Body of pancreas (tissue), 4 donors: ENCODE measurements at places on chromosomes 12 and 14. TPM values are rescaled to one million over a fixed set of nuclear protein-coding genes. Genes with fewer than 3 reads are reported as not detected.

- no peaks in the 10 kb centered on the region for H3K27me3 ChIP-seq
- H3K36me3 ChIP-seq, result no peaks in the 10 kb centered on the region
- H3K27ac ChIP-seq, result peak overlapping the region; percentile 84
- peak overlapping the region; percentile 98 for H3K4me3 ChIP-seq
- H3K4me1 ChIP-seq, result peaks cover 43% of the 10 kb centered on the region
Observed at GRCh38 chr14:74882103-74882920, 596 bp downstream of the DLST start.

Gene TM9SF1
- 57.9 TPM for total RNA-seq

Gene INHBC
- total RNA-seq, result not detected

Gene KRT76
- not detected for total RNA-seq

Gene KRT82
- not detected for total RNA-seq

Gene PLEKHG7
- total RNA-seq, result 0.33 TPM

Gene OLR1
- total RNA-seq, result 0.66 TPM

DNA sequence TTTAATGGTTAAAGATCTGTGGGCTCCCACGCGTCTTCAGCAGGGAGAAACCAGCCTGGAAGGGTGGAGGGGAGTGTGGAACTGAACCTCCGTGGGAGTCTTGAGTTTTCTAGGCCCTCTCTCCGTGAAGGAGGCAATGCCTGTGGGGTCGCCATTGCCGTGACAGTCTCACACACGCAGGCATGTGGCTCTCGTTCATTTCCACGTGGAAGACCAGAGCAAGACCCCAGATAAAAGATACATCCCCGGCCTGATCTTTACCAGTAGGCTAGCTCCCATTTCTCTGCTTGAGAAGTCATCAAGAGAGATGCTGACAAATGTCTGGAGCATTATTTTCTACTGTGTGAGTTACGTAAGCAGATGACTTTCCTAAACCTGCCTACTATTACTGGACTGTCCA is 491.7 kb upstream of the LMO3 start:
- no peak for DNase-seq
- H3K27me3 ChIP-seq, result no peaks in the 10 kb centered on the region
- H3K4me3 ChIP-seq, result no peak overlapping the region
- no peak overlapping the region for H3K27ac ChIP-seq

GRCh38 chr14:75578102-75578785 is at the start of gene FLVCR2:
FLVCR2 (plus strand) TSS chr14:75578620; CDS start chr14:75578973, 353 bp downstream.
- peak within 1 kb of the TSS; percentile 55 for H3K27ac ChIP-seq
- peak within 1 kb of the TSS; percentile 10 for H3K4me3 ChIP-seq
- H3K36me3 ChIP-seq, result no peaks in the 10 kb centered on the region
- DNase-seq, result peak; percentile 83
- no peaks in the 10 kb centered on the region for H3K27me3 ChIP-seq

GRCh38 chr12:5371631-5372030 is 60.3 kb upstream of the NTF3 start:
- no peaks in the 10 kb centered on the region for H3K36me3 ChIP-seq
- no peak for DNase-seq
- H3K27ac ChIP-seq, result no peak overlapping the region
- H3K4me3 ChIP-seq, result no peak overlapping the region
- H3K4me1 ChIP-seq, result no peaks in the 10 kb centered on the region

DNA sequence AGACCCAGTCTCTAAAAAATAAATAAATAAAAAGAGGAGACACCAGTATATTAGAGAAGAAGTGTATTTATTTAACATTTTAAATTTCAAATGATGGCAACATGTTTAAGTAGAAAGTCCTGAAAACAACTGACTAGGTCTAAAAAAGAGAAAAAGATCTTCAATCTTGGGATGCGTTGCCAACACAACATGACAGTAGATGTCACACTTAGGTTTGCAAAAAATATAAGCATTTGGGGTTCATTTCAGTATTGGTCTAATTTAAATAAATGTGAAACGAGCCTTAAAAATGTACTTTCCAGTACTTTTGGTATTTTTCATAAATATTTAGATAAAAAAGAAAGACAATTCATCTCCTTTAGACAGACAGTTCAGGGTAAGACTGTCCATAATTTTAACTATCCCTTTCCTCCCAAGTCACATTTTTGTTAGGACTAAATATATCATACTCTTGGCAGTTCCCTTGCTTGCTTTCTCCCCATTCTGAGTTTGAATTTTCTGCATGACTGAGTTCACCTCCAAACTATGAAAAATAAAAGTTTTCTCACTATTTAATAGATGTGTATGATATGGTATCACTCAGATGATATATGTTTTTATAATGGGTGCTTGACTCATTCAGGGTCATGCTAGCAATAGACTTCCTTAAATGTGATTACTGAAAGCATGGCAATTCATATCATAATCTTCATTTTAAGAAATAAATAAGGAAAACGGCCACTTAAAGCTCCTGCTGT is 4.3 kb downstream of the C14orf93 start:
- no peak for DNase-seq
- H3K4me3 ChIP-seq, result no peak overlapping the region
- H3K27ac ChIP-seq, result peak overlapping the region; percentile 79
- H3K27me3 ChIP-seq, result no peaks in the 10 kb centered on the region

Gene PSEN1
- total RNA-seq, result 14.2 TPM

Gene FGF23
- total RNA-seq, result not detected

GRCh38 chr12:56529656-56530055 is 8.0 kb downstream of the RBMS2 start:
- H3K4me1 ChIP-seq, result peaks cover 21% of the 10 kb centered on the region
- H3K27ac ChIP-seq, result no peak overlapping the region
- H3K36me3 ChIP-seq, result no peaks in the 10 kb centered on the region
- H3K4me3 ChIP-seq, result no peak overlapping the region

DNA sequence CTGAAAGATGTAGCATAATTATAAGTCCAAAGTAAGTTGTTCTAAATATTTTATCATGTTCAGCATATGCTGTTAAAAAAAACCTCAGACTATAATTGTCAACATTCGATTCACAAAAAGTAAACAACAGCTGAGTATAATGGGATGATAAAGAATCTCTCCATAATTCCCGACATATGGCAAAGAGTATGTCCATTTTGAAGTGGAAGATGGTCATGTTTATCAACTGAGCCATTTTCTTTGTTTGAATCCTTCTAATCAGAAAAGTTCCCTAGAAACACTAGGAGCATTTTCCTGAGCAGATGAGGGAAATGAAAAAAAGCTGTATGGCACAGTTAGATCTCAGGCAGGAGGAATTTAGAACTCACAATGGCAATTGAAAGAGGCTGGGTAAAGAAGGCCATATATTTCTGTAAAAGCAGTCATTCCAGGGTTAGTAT is 192.1 kb upstream of the AMIGO2 start:
- no peaks in the 10 kb centered on the region for H3K27me3 ChIP-seq
- no peak overlapping the region for H3K4me3 ChIP-seq
- no peak overlapping the region for H3K27ac ChIP-seq
- H3K4me1 ChIP-seq, result peaks cover 6% of the 10 kb centered on the region

GRCh38 chr14:29724991-29725390 is 202.7 kb downstream of the PRKD1 start:
- peak; percentile 66 for DNase-seq
- no peak overlapping the region for H3K4me3 ChIP-seq
- H3K27me3 ChIP-seq, result no peaks in the 10 kb centered on the region

DNA sequence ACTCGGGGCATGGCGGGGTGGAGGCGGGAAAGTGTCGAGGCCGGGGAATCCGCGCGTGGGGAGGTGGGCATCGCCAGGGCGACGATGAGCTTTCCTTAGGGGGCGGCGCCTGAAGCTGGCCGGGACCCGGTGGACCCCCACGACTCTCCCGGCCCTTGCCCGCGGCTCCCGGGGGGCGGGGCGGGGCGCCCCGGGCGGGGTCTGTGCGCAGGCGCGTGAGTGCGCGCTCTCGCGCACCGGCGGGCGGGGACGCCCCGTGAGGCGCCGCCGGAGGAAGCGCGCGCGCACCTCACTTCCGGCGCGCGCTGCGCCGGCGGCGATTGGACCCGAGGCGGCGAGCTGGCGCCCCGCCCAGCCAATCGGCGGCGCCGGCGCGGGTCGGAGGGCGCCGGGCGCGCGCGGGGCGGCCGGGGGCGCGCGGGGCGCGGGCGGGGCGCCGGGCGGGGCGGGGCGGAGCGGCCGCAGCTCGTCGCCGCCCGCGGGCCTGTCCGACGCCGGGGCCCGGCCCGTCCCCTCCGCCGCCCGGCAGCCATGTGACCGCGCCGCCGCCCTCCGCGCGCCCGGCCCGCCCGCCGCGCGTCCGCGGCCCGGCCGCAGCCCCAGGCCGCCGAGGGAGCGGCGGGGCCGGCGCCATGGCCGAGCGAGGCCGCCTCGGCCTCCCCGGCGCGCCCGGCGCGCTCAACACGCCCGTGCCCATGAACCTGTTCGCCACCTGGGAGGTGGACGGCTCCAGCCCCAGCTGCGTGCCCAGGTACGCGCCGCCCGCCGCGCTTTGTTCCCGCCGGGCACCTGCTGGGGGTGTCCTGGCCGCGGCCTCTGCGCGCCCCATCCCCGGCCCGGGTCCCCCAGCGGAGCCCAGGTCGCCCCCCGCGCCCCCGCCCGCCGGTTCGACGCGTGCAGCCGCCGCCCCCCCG is at the start of gene PACS2:
Gene PACS2 (plus strand): TSS at position 462 of the 914 bp plus-strand sequence. CDS start 171 bp downstream, at position 633.
- DNase-seq, result peak; percentile 77
- H3K27ac ChIP-seq, result peak within 1 kb of the TSS; percentile 82
- H3K4me1 ChIP-seq, result peaks cover 47% of the 10 kb centered on the region

GRCh38 chr12:40224439-40225291 is at the start of gene LRRK2:
LRRK2 (plus strand) TSS chr12:40224997; CDS start chr12:40225132, 135 bp downstream.
- DNase-seq, result peak; percentile 86
- peaks cover 20% of the 10 kb centered on the region for H3K4me1 ChIP-seq
- peak within 1 kb of the TSS; percentile 87 for H3K27ac ChIP-seq
- H3K27me3 ChIP-seq, result no peaks in the 10 kb centered on the region

- H3K27ac ChIP-seq, result no peak overlapping the region
- H3K27me3 ChIP-seq, result no peaks in the 10 kb centered on the region
- no peaks in the 10 kb centered on the region for H3K36me3 ChIP-seq
- H3K4me3 ChIP-seq, result no peak overlapping the region
- H3K4me1 ChIP-seq, result peaks cover 29% of the 10 kb centered on the region
- DNase-seq, result no peak
Observed at GRCh38 chr14:102150744-102151143, 11.0 kb downstream of the WDR20 start.

DNA sequence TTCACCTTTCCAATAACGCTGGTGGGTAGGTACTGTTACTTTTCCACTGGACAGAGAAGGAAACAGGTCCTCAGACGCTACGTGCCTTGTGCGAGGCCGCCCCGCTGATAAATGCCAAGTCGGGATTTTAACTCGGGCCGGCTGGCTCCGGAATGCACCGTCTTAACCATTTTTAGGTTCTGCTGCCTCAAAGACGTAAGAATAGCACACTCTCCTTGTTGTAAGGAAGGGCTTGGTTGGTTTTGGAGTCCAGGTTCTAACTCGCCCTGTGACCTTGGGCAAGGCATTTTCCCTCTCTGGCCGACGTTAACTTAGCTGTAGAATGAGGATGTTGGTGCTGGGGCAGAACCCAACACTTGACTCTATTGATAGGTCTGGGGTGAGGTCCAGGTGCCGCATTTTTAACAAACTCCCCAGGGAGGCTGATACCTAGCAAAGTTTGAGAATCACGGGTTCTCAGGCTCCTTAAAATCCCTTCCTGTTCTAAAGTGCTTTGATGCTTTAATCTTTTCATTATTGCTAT is 814 bp downstream of the ANKRD13A start:
- H3K4me1 ChIP-seq, result peaks cover 38% of the 10 kb centered on the region
- H3K27ac ChIP-seq, result no peak overlapping the region
- no peaks in the 10 kb centered on the region for H3K36me3 ChIP-seq

DNA sequence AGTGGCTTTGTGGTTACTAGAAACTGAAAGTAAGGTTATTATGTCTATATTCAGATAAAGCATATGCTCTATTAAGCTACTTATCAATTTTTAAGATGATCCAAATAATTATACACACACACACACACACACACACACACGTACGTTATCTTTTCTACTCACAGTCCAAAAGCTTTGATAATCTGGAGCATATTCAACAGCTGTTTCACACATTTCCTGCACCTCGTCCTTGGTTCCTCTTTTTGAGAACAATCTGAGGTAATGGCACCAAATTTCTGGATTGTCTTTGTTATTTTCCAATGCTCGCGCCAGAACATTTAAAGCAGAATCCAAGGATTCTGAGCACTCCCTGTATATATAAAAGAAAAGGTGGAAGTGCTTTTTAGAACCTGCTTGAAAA is 37.5 kb downstream of the ZFC3H1 start:
- H3K36me3 ChIP-seq, result no peaks in the 10 kb centered on the region
- H3K27me3 ChIP-seq, result no peaks in the 10 kb centered on the region
- no peak overlapping the region for H3K27ac ChIP-seq
- peaks cover 7% of the 10 kb centered on the region for H3K4me1 ChIP-seq
- no peak overlapping the region for H3K4me3 ChIP-seq

DNA sequence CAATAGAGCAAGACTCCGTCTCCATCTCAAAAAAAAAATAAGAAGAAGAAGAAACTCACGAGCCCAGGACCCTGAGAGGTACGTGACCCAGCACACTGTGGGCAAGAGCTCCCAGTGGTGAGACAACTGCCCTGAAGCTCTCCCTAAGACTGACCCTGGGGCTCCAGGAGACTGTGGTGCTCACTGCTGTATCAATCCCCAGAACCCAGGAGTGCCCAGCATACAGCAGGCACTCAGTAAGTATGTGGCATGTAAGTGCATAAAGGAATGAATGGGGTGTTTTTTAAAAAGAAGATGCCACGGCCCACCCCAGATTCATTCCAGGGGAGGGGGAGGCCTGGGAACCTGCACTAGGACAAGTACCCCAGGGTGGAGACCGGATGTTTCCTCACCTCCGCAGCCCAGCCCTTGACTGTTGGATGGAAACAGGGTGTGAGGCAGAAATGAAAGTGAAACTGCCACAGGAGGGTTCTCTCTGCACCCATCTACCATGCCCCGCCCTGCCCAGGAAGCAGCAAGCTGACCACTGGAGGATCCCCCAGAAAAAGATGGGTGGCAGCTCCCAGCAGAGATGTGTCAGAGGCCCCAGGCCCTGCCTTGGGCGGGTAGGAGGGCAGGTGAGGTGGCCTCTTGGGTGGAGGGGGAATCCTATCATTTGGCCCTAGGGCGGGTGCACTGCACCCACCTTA is 12.2 kb downstream of the ITPK1 start:
- H3K4me3 ChIP-seq, result no peak overlapping the region
- no peaks in the 10 kb centered on the region for H3K36me3 ChIP-seq
- DNase-seq, result no peak
- H3K4me1 ChIP-seq, result peaks cover 55% of the 10 kb centered on the region
- H3K27me3 ChIP-seq, result no peaks in the 10 kb centered on the region

DNA sequence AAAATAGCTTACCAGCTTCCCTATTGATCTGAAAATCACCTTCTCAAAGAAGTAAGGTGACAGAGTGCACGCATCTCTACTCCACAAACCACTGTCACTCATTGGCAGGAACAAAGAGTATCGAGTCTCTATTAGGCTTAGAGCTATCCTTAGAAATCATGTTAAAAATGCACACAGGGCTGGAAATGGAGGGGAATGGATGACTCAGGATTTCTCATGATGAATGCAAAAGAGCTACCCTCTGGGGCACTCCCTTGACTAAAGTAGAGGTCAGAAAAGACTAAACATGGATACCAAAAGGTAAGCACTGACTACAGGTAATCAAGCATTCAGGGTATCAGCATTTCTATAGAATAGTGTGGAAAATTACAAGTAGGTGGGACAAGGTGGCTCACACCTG is 96.1 kb upstream of the ANO4 start:
- H3K4me3 ChIP-seq, result no peak overlapping the region
- H3K27me3 ChIP-seq, result no peaks in the 10 kb centered on the region
- H3K4me1 ChIP-seq, result no peaks in the 10 kb centered on the region
- DNase-seq, result no peak

GRCh38 chr12:101694297-101694848 is 3.1 kb upstream of the CHPT1 start:
- no peak overlapping the region for H3K4me3 ChIP-seq
- no peak for DNase-seq
- H3K4me1 ChIP-seq, result peaks cover 17% of the 10 kb centered on the region
- no peaks in the 10 kb centered on the region for H3K36me3 ChIP-seq
- no peak overlapping the region for H3K27ac ChIP-seq
- no peaks in the 10 kb centered on the region for H3K27me3 ChIP-seq
